ENCODE measurements at places on chromosomes 4 and X.

DNA sequence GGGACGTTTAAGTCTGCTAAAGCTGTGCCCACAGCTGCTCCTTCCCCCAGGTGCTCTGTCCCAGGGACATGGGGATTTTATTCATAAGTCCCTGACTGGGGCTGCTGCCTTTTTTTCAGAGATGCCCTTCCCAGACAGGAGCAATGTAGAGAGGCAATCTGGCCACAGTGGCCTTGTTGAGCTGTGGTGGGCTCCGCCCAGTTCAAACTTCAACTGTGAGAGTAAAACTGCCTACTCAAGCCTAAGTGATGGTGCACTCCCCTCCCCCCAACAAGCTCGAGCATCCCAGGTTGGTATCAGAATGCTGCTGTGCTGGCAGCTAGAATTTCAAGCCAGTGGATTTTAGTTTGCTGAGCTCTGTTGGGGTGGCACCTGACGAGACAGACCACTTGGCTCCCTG is 1371.4 kb downstream of the ADGRL3 start:
- no peak for DNase-seq

- peak; percentile 70 for DNase-seq
Measured at GRCh38 chrX:73214426-73215094, at the start of gene NAP1L2. NAP1L2 (minus strand) TSS chrX:73214851; CDS start chrX:73214492, 359 bp downstream.

DNA sequence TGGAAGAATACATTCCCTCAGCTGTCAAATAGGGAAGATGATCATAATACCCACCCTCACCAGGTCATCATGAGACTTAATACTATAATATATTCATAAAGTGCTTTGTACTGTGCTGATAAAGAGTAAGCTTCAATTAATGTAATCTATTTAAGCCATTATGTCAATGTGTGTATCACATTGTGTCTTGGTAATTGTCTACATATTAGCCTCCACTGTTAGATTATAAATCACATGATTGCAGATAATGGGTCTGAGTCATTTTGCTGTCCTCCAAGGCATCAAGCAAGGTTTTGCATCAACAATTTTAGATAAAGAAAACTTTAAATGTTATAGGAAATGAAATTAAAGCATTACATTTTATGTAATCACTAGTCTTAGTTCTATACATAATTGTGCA is 45.2 kb upstream of the CEP135 start:
- no peak for DNase-seq

GRCh38 chr4:20643631-20644030 is 56.6 kb upstream of the PACRGL start:
- DNase-seq = no peak

DNA sequence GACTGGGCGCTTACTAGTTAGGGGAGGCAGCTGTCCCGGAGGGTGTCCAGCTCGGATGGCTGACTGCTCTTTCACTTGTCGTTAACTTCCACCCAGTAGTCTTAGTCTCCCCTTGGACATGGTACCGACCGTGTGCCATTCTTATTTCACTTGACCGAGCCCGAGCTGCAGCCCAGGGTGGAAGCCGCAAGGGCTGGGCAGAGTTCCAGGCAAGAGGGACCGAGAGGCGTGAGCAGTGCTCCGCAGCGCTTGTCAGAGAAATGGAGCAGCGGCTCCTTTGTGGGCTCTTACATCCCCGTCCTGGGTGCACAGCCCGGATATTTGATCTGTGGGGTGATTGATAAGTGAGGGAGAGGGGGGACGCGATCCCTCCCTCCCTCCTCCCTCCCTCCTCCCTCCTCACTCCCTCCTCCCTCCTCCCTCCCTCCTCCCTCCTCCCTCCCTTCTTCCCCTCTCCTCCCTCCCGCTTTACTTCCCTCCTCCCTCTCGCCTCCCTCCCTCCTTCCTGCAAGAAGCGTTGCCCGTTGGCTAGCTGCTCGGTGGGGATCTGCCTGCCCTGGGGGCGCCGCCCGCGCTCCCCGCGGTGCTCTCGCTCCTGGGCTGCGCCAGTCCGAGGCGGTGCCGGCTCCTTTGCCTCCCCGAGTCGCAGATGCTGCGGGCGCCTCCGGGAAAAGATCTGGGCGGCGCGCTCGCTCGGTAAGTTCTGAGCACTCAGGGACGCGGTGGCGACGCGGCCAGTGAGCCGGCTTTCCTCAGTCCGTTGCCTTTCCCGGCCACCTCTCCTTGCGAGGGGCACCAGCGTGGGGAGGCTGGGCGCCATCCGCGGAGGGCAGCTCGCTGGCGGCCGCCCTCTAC is at the start of gene SLITRK2:
Gene SLITRK2, plus strand, starts transcription at position 499 of the 855 bp plus-strand sequence. CDS start 4,597 bp downstream, outside the sequence.
- no peak for DNase-seq

DNA sequence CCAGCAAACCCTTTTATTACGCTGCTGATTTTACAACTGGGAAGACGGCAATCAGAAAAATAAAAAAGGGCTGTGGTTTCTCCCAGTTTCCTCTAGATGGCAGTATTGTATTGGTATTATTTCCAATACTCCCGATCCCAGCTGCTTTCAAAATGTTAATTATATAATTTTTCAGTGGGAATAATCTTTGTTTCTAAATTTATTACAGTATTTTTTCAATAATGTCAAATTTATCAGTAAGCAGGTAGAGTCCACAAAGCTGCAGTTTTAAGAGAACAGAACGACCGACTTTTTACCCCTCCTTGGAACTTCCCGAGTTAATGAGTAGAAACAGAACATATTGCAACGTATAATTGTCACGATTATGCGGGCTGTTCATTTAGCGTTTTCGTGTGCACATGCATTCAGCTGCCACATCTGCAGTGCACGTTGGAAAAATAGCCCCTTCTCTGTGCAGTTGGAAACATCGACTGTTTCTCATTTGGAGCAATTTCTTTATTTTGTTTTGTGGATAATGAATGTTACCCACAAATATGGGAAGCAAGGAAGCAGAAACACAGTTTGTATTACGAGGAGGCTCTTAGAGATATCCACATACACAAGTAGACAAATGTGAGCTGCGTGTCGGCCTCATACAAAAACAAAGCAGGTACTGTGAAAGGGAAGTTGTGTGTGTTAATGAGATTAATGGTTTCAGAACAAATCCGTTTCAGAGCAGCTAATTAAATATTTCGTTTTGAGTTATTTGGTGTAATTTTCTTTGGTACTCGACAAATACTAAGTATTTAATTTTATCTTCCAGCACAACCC is 188.0 kb downstream of the STIM2 start:
- peak; percentile 28 for DNase-seq

DNA sequence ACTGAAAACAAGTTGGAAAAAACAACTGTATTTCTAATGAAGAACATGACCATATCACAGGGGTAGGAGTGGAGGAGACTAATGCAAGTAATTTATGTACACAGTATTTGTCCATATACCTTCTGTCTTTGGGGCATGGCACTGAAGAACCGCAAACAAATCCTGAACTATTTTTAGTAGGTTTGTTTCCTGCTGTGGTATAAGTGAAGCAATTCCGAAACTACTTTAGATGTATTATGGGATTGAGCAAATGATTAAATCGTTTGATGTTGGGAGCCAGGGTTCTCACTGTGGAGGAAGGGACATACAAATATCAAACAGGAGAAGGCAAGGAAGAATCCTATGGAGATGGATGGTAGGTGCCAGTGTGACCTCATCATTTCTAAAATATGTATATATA is 18.9 kb upstream of the SH3KBP1 start:
- DNase-seq = peak; percentile 38

DNA sequence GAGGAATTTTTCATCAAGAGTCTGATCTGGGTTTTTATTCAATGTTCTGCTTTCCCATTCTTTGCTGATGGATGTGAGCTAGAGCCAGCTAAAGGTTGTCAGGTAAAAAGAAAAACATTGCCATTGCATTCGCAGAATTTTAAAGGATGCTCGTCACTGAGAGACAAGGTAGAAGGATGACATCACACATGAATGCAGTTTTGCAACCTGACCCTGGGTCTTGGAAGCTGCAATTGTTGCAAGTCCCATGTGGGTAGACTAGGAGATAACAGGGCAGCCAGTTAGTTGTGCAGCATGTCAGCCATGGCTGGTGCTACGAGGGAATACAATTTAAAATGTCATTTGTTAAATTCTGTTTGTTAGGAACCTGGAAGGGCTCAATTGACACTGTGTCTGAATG is 73.9 kb upstream of the MXRA5 start:
- DNase-seq = no peak

GRCh38 chrX:46796574-46797191 is 37.8 kb upstream of the SLC9A7 start:
- peak; percentile 80 for DNase-seq

- no peak for DNase-seq
Measured at GRCh38 chr4:53098681-53099121, 236.6 kb downstream of the RASL11B start.

DNA sequence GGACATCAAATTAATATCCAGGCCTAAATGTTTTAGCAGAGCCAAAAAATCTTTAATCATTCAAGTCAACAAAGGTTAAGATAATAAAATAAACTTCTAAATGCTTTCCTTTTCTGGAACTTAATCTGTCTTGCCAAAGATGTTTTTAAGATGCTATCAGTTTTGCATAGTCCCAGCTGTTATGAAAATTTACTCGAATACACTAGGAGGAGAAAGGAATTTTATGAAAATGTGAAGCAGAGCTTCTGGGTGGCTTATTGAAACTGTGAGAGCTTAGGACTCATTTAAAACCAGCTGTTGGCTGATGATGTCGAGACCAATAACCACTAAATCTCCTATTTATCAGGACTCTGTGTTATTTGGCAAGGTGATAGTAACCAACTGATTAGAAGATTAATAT is 202.2 kb upstream of the ETNPPL start:
- no peak for DNase-seq

DNA sequence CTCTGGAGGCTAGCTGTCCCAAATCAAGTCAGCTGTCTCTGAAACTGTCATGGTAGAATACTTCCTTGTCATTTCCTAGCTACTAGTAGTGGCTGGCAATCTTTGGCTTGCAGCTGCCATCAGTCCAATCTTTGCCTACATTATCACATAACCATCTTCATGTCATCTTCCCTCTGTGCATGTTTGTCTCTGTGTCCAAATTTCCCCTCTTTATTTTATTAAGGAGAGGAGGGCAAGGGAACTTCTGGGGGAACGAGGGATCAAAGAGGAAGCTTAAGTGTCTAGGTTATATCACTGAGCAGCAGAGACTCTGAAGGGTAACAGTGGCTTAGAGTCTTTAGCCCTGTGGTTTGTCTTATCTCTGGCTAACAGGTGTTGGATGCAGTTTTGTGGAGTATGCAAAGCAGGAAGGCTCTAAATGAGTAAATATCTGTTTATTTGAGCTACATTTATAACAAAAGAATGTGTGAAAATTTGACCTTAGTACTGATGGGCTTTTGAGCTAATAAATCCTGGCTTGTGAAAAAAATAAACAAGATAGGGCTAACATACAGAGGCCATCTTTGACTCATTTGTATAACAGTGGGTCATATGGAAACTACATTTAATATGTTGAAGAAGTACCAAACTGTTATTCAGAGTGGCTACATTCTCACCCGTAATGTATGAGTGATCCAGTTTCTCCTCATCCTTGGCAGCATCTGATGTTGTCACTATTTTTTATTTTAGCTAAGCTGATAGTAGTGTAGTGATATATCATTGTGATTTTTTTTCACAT is 49.4 kb upstream of the ENOX2 start:
- no peak for DNase-seq

DNA sequence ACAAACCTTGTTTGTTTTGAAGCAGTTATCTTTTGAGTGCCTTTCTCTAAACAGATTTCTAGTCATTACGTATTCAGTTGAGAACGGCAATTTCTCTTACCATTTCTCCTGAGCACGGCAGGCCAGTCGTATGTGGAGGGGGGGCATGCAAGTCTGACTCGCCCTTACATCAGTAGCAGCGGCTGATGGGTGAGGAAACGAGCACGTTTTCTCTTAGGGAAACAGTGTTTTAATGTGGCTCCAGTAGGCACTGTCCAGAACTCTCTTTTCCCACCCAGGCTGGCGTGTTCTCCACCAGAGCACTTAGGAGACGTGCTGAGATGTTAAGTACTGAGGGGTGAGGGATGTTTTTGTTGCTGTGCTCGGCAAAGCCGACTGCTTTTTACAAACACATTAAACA is 240.5 kb downstream of the STIM2 start:
- no peak for DNase-seq

- no peak for DNase-seq
Measured at GRCh38 chr4:16516796-16517439, 290.6 kb upstream of the TAPT1 start.

- DNase-seq = peak; percentile 47
Measured at GRCh38 chr4:47010912-47011446, 17.6 kb upstream of the GABRA4 start.

- DNase-seq = no peak
Measured at GRCh38 chr4:13966231-13967195, 339.0 kb upstream of the BOD1L1 start.

- no peak for DNase-seq
Measured at GRCh38 chrX:10051866-10052480, 84.8 kb downstream of the CLDN34 start.

- no peak for DNase-seq
Measured at GRCh38 chrX:133749370-133749769, 236.0 kb downstream of the GPC3 start.

DNA sequence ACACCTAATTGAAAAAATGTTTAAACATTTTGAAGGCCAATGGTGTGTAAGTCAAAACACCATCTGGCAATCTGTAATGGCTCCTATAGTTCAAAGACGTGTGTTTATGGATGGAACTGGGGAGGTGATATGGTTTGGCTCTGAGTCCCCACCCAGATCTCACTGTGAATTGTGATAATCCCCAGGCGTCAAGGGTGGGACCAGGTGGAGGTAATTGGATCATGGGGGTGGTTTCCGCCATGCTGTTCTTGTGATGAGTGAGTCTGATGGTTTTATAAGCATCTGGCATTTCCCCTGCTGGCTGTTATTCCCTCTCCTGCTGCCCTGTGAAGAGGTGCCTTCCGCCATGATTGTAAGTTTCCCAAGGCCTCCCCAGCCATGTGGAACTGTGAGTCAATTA is 52.2 kb downstream of the ADRA2C start:
- no peak for DNase-seq

- no peak for DNase-seq
Measured at GRCh38 chr4:156401371-156401770, 447.7 kb upstream of the CTSO start.

DNA sequence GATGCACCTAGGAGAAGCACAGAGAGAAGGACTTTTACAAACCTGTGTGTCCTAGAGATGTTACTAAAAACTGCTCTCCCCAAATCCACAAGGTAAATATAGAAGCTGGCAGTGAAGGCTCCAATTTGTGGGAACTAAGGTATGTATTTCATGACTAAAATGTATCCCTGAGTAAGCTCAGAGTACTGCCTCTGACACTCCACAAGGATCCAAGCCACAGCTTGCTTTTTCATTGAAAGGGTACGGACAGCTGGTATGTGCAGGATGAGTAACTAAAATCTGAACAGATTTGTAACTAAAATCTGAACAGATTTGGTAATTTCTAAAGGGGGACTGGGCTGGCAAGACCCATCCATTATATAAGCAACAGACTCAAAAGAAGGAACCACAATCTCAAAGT is 187.6 kb downstream of the DCLK2 start:
- no peak for DNase-seq

DNA sequence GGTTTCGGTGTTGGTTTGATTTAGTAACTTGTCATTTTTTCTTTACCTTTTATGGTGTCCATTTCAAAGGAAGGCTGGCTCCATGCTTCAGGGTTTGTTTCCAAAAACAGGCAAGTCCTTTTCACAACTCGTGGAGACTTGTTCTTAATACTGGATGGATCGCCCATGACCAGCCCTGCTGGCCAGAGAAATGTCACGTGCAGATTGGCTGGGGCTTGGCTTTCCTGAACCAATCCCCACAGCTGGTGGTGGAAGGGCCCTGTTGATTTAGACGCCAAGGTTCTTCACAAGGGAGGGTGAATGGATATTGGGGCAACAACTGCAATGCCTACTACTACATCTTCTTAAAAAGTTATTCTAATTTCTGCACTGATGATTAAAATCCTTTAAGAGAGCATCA is 92.6 kb downstream of the SHROOM3 start:
- DNase-seq = no peak

- DNase-seq = no peak
Measured at GRCh38 chr4:18342847-18343246, 321.3 kb upstream of the LCORL start.

Measured in activated CD4-positive, alpha-beta T cell treated with anti-CD3 and anti-CD28 coated beads, Interleukin-10, Interleukin-2, amounts not matched to agents 100 ng/mL and 50 ng/mL, durations not matched to agents 16 hours and 8 hours (primary cell).